Spleen (tissue), 13 donors: ENCODE measurements at places on chromosomes 5 and 9.

DNA sequence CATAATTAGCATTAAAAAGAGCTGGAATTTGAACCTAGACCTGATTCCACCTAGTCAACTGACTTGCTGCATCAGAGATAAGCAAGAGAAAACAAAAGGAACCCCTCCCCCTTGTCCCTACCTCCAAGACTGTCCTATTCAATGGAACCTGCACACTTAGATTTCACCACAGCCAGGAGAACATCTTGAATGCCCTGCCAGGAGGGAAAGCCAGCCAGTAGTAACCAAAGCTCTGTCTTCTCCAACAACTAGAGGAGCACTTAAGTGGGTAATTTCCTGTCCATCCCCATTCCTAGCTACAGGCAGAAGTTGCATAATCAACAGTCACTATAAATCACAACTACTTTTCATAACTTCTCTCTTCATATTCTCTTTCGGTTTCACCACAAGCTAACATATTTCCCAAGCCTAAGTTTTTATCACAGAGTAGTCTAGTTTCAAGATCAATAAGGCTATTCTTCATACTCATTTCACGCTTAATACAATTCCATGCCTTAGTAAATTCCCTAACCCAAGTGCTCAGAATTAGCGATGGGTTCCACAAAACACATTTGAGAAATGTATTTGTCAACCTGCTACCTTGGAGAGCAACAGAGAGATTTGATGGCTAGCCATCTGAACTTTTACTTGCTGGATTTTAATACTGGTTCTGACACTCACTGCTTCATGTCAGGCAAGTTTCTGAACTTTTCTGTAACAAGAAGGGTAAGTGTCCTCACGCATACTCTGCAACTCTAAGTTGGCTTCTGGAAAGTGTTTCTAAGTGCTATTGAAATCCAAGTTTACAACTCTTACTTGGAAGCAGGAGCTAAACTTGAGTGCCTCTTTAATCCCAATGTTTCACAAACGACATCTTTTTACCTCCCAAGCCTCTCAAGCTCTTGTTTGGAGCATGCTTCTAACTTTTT, 2.0 kb downstream of the DENND1A start:
- peak overlapping the region; percentile 90 for H3K27ac ChIP-seq
- peaks cover 58% of the 10 kb centered on the region for H3K4me1 ChIP-seq
- no peaks in the 10 kb centered on the region for H3K27me3 ChIP-seq
- no peaks in the 10 kb centered on the region for H3K36me3 ChIP-seq
- DNase-seq, result no peak
- peak overlapping the region; percentile 70 for H3K4me3 ChIP-seq

GRCh38 chr9:96486386-96487028, 36.5 kb downstream of the HABP4 start:
- H3K27ac ChIP-seq, result no peak overlapping the region
- H3K4me1 ChIP-seq, result peaks cover 11% of the 10 kb centered on the region
- DNase-seq, result no peak
- no peaks in the 10 kb centered on the region for H3K36me3 ChIP-seq

DNA sequence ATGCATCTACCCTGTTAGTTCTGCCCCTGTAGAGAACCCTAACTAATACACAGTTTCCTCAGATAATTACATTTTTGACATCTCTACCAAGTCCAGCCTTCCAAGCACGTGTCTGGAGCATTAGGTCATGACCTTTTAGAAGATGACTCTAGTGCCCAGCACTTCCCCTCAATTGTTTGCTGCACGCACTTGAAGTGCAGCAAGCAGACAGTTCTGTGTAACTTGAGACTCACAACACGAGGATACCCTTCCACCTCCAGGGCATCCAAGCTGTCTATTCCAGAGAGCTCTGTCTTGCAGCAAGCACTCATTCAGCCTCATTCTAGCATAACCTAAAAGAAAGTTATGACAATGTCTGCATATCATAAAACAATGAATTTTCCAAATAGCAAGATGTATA, 1410.5 kb upstream of the CDH18 start:
- H3K27me3 ChIP-seq, result no peaks in the 10 kb centered on the region
- no peak overlapping the region for H3K27ac ChIP-seq
- H3K4me1 ChIP-seq, result no peaks in the 10 kb centered on the region
- DNase-seq, result no peak
- no peaks in the 10 kb centered on the region for H3K36me3 ChIP-seq

DNA sequence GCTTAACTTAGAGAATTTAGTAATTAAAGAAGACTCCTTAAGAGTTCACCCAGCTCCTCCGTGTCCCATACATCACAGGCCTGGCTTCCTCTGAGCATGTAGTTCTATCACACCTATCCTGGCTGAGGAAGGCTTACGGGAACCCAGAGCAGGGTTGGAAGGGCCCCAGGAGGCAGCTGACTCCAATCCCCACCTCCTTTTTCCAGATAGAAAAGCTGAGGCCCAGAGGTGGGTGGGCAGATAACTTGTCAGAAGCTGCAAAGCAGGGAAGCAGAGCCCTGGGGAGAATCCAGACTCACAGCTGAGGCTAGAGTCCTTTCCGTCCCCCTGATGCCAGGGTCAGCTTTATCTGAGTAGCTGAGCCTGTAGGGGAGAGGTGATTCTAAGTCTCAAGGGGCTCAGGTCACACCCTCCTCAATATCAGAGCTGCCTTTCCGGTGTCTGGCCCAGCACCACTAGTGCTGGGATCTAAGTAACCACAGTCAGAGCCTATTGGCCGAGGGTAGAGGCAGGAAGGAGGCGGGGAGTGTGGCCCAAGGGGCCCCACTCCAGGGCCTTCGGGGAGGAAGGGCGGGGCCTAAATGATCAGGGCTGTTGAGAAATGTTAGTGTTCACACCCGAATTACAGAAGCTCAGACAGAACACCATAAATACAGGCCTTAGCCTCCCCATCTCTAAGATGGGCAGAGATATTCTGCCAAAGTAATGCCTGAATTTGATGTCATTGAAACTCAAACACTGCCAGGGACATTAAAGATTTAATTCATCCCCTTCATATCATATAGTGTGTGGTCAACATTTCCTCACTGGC, 9.9 kb downstream of the CCDC69 start:
- peak overlapping the region; percentile 87 for H3K27ac ChIP-seq
- H3K27me3 ChIP-seq, result no peaks in the 10 kb centered on the region
- H3K4me3 ChIP-seq, result peak overlapping the region; percentile 36
- peaks cover 100% of the 10 kb centered on the region for H3K4me1 ChIP-seq
- H3K36me3 ChIP-seq, result peaks cover 45% of the 10 kb centered on the region

DNA sequence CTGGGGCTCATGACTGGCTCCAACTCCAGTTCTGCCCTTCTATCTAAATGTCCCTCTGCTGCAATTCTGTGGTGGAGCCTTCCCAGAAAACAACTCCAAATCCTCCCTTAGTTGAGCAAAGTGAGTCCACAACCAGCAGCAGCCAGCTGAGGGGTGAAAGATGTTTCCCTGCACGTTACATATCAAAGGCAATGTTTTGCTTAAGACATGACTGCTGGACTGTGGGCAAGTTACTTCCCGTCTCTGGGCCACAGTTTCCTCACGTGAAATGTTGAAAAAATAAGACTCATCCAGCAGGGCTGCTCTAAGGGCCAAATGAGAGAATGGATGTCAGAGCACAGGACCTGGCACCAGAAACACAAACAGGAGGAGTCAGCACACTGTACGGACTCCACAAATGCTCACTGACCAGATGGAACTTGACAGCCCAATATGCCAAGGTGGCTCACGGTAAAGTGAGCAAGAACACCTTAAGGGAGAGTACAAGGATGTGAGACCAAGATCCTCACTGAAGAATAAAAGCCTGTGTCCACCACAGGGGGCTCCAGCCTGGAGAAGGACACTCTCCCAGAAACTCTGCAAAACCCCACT, 138.4 kb upstream of the ABCA1 start:
- no peak overlapping the region for H3K4me3 ChIP-seq
- peaks cover 33% of the 10 kb centered on the region for H3K4me1 ChIP-seq
- peak; percentile 19 for DNase-seq
- peaks cover 27% of the 10 kb centered on the region for H3K27me3 ChIP-seq
